ENCODE measurements at places on chromosomes 5 and 9.

DNA sequence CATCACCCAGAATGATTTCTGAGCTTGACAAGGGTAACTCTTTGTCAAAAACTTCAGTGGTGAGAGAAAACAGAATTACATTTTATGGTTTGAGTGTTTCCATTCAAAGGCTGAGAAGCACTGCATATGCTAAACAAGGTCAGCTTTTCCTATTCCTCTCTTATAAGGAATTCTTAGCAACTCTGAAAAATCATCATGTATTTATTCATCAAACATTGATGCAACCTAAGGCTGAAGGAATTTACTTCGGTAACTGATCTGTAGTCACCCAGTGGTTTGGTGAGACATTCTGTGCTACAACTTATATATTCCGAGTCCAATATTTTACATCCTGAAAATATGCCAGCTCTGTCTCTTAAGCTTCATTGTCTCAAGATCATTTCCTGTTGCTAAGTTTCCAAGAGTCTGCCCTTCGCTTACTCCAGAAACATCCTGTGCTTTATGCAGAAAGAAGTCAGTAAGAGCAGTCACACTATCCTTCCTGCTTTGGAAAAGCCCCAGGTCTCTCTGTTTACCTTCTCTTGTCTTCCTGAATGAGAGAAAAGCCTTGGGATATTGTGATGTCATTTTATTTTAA, 176.6 kb upstream of the TBCA start:
- DNase-seq, result no peak

GRCh38 chr5:77499973-77500372, 7.9 kb upstream of the WDR41 start:
- no peak for DNase-seq

DNA sequence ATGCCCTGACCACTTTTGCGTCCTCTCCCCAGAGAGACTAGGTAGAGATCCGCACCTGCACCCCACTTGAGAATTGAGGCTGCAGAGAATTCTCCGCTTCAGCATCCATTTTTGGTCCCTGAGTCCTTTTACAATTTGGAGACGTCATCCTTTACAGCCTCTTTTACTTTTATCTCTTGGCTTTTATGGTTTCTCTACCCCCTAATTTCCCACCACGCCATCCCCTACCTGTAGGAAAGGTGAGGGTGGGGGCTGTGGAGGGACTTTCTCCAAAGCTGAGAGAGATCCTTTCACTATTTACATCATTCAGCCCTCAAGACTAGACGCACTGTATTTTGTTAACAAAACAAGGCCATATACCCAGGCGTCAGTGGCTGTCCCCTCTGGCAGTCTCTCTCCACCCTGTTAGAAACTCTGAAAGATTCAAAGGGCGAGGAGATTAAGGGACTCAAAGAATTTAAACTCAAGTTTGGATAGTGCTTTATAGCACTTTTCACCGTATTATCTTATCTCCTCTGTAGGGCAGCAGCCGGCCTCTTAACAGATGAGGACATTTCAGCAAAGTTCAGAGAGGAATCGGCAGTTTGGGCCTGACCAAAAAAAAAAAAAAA, 1.7 kb downstream of the MSX2 start:
- DNase-seq, result no peak

DNA sequence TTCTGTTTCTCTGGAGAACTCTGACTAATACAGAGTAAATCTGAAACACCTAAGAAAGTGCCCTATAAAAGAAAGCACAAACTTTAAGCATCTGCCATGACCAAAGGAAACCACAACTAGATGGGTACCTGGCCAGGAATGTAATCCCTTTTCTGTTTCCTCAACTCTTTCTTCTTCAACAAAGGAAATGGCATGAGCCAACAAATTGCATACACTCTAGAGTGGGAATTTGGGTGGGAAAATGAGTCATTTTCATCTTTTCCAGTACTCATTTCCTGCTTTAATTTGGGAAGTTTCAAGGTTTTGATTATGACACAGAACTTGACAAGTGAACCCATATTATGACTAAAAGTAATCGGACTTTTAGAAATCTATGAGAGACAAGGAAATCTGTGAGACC, 349.2 kb upstream of the RORB start:
- DNase-seq, result no peak

DNA sequence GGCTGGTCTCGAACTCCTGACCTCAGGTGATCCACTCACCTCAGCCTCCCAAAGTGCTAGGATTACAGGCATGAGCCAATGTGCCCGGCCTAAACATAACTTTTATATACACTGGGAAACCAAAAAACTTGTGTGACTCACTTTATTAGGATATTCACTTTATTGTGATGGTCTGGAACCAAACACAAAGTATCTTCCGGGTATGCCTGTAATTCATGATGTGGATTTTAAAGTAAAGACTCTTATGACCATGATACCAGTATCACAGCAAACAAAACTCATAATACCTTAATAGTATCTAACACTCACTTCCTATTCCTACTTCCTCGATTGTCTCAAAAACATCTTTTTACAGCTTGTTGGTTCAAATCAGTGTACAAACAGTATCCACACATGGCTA, 12.7 kb upstream of the GFPT2 start:
- DNase-seq, result no peak

DNA sequence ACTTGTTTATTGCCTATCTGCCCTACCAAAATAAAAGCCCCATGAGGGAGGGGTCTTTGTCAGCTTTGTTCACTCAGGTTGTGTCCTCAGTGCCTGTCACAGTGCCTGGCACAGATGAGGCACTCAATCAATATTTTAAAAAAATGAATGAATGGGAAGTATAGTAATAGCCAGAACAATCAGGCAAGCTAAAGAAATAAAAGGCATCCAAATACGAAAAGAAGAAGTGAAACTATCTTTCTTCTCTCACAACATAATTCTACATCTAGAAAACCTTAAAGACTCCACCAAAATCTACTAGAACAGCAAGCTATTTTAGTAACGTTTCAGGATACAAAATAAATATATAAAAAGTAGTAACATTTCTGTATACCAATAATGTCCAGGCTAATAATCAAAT, 37.8 kb upstream of the C5orf63 start:
- DNase-seq, result no peak

DNA sequence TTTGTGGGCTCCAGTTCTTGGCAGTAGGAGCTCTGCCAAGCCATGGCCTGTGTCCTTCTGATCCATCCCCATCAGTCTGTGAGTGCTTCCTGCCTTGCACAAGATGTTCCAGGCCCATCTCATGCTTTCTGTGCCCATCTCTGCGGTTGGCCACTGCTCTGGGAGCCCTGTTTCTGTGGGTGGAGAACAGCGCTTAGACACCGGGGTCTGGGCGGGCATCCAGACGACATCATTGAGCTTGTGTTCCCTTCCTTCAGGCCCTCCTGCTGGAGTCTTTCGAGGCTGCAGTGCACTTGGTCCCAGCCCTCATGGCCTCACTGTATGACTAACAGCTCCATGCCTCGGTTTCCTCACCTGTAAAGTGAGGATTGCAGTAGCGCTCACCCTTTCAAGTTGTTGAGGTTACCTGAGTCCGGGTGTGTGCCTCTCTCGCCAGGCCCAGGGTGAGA, 14.9 kb upstream of the CARD19 start:
- peak; percentile 86 for DNase-seq

GRCh38 chr9:16223074-16223871, 647.2 kb downstream of the BNC2 start:
- DNase-seq, result no peak

GRCh38 chr5:151897020-151897552, 27.6 kb downstream of the GLRA1 start:
- DNase-seq, result no peak

DNA sequence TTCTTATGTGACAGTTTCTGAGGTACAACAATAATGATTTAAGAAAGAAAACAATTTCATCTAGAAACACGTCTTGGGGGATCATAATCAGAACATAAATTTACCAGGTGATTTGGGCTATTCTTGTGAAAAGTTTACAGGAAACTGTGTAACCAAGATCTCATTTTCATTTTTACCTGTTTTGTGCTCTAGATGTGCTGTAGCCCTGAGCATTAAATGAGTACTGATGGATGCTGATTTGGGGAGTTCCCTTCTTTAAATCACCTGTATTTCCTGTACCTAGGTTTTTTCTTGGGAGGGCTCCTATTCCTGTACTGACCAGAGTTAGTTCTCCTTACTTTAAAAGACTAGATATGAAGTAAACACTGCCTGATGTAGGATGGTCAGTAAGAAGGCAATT, 12.7 kb downstream of the MATR3 start:
- no peak for DNase-seq

GRCh38 chr9:133306242-133307204, 29.5 kb downstream of the SURF6 start:
- no peak for DNase-seq

DNA sequence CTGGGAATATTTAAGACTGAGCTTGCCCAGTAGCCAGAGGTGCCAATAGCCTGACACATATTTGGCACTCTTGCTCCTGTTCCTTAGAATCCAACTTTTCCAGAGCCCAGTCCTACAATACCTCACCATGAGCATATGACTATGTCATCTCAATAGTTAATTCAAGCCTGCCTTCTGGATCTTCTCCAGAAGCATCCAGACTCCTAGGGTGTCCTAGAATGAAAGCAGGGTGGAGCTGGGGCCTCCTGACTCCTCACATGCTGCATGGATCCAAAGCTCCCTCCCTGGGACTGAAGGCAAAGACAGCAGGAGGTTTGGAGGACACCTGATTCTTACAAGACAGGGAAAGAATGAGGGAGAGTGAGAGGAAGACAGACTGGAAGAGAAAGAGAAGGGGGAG, 37.9 kb downstream of the SH3TC2 start:
- no peak for DNase-seq

GRCh38 chr9:126463426-126463825, 136.8 kb downstream of the MVB12B start:
- DNase-seq, result no peak

GRCh38 chr9:129850821-129851550, 15.7 kb downstream of the USP20 start:
- no peak for DNase-seq

DNA sequence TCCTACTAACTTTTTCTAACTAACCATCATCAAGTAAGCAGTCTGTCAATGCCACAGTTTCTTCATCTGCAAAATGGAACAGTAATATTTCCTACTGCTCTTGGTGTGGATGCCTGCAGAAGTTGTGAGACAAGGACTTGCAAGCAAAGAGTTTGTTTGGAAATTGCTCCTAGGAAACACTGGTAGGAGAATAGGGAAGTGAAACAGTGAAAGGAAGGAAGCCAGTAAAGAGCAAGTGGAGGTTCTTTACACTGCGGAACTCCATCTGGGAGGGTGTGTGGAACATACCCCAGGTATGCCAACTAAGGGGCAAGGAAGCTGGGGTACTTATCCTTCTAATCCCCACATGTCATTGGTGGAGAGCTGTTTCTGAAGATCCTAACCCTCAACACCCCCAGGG, 119.9 kb downstream of the FOXD1 start:
- no peak for DNase-seq

DNA sequence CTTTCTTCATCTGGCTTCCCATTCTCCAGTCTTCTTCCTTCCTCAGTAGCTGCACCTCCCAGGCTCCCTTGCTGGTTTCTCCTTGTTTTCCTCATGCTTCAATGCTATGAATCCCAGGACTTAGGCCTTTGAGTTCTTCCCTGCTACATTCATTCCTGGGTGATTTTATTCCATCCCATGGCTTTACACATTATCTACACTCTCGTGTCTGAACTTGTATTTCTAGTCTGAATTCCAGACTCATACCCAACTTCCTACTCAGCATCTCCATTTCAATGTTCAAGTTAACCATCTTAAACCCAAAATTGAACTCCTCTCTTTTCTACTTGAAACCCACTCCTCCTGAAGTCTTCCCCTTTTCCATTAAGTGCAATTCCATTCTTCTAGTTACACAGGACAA, 20.0 kb downstream of the SLC24A2 start:
- no peak for DNase-seq

DNA sequence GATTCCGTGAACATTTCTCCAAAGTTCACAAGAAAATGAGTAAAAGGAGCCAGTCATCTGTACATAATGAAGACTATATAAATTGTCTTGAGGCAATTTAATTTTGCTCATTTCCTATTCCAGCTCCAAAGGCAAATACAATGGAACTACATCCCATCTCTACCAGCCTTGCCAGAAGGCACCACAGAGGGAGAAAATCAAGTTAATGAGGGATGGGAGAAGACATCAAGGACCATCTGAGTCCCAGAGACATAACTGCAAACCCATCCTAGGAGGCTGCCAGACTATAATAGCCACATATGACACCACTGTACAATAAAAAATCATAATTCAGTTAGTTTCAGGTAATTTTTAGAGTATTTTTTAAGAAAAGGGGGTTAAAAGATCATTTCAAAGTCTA, 136.3 kb upstream of the RGMB start:
- DNase-seq, result no peak

GRCh38 chr9:132037458-132037857, 42.2 kb downstream of the MED27 start:
- DNase-seq, result no peak

- no peak for DNase-seq
Observed at GRCh38 chr5:155772009-155772662, 554.8 kb upstream of the SGCD start.

DNA sequence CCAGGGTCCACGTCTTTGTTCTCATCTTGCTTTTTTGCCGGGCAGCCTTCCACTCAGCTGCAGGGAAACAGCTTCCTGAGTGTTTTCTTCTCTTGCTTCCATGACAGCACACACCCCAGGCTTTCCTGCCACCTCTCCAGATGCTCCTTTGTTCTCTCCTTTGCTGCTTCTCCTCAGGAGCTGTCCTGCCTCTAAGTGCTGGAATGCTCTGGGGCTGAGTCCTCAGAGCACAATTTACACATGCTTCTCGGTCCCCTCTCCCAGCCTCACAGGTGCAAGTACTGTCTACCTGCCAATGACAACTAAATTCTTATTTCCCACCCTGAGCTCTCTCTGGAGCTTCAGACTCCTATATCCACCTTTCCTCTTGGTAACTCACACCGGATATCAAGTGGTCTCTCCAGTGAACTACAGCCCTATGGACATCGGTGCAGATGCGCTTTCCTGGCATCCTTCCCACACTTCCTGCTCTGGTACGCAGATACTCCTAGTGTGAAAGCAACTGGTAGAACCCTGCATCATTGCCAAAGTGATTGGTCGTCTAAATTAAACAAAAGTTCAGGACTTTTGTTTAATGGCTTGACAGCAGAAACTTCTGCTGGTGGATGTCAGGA, 13.4 kb upstream of the ACSL6 start:
- peak; percentile 10 for DNase-seq

DNA sequence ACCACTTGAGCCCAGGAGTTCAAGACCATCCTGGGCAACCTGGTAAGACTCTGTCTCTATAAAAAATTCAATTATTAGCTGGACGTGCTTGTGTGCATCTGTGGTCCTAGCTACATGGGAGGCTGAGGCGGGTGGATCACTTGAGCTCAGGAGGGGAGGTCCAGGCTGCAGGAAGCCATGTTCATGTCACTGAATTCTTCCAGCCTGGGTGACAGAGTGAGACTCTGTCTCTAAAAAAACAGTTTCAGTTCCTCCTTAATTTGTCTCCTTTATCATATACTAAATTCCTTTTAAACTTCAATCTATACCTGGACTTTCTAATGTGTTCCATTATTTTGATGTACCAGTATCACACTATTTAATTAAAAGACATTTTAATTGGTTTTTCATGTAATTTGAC, 422.2 kb upstream of the TLE4 start:
- DNase-seq, result no peak

GRCh38 chr5:13629218-13629617, 315.3 kb downstream of the DNAH5 start:
- DNase-seq, result no peak
